ENCODE measurements at places on chromosomes 5 and 9.

GRCh38 chr9:127537014-127537413, 75.1 kb upstream of the STXBP1 start:
- no peak for DNase-seq

DNA sequence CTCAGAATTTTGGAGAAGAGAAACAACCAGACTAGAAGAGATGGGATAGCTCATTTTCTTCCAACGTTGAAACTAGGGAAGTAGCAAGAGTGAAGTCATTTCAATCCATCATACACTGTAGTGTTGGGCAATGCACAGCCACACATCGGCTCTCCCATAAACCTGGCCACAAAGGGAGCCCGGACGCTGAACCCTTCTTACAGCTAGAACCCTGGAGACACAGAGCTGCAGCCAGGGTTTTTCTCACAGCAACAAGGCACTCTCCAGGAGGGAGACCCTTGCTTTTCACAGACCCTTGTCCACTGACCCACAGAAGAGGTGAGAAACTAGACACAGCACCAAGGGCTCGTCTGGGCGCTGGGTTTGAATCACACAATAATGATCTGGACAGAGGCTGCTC, 101.4 kb upstream of the FSTL4 start:
- DNase-seq = no peak

DNA sequence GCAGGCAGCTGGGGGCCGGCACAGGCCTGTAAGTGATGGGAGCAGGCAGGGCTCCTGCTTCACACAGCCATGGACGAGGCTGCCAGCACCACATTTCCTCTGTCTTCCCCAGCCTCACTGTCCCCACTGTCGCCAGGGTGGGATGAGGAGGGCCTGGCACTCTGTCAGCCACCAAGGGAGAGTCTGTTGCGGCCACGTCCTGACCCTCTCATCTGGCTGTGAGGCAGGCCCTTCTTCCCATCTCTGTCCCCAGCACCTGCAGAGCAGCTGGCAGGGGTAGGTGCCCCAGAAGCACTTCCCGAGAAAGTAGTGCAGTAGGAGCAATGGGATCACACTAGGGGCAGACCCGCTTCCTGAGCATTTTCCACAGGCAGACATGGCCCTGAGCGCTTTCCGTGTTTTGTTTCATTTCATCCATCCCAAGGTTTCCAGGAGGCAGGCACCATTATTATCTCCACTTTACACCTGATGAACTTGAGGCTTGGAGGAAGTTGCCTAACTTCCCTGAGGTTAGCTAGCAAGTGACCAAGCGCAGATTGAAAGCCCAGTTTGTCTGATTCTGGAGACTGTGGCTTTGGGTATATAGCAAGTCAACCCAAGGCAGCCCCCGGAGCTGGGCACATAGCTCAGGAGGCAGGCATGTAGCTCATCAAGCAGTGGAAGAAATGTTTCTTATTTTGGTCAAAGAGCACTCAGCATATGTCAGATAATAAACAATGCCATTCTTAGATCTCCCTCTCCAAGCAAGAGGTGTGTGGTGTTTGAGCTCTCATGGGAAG, 202.4 kb downstream of the DAB2IP start:
- no peak for DNase-seq

DNA sequence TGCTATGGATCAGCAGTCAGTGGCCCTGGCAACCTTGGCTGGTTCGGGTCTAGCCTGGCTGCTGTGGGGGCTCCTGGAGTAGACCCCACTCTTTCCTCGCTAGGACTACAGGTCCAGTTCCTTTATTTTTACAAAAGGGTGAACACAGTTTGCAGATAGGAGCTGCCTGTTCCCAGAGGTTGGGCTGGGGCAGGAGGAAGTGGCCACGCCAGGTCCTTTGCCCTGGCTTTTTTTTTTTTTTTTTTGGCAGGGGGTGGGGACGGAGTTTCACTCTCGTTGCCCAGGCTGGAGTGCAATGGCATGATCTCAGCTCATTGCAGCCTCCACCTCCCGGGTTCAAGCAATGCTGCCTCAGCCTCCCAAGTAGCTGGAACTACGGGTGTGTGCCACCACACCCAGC, 7.9 kb downstream of the SLC2A6 start:
- DNase-seq = no peak

Measured in NCI-H1436 treated with DMSO at 0.1 percent for 48 hours (cell line).